ENCODE measurements at places on chromosomes 4 and X.

DNA sequence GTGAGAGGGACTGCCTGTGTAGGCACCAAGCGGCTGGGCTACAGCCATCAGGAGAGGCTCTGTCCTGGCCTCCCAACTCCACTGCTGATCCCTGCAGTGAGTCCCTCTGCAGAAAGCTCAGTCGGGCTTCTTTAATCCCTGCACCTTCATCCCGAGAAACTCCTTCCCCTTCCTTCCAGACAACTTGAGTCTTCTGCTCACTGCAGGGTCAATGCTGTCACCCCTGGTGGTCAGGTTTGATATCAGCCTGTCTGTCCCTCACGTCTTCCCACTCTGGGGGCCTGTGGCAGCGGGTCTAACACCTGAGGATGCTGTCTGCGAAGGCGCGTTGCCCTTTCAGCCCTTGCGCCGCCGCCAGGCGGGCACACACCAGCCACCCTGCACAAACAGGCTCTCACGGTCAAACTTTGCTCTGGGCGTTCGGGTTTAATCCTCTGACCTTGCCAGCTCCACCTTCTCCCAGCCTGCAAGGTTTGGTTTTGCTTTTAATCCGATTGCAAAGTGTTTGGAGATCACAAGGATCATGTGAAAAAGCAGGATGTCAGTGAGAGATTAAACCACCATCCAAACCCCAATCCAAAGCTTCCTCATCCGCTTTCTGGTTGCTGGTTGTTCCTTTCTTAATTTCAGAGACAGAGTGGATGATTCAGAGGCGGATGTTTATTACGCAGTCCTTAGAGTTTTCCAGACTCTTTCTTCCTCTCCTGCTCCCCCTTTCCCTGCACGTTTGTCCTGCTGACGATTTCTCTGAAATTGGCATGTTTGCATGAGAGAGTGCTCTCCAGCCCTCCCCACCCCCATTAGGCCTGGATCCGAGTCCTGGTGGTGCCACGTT lies 74.8 kb upstream of the SLC34A2 start:
- no peak for DNase-seq

DNA sequence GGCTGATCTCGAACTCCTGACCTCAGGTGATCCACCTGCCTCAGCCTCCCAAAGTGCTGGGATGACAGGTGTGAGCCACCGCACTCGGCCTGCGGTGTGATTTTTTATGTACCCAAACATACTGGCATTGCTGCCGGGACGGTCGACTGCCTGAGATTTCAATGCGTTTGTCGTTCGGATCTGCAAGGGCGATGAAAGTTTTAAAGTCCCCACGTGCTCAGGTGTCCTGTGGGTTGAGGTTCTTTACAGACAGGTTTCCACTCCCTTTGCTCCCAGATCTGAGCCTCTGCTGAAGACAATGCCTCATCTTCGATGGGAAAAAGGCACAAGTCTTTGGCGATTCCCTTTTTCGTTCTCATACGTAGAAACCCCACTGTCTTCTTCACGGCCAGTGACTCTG lies 78.1 kb upstream of the SHOX start:
- no peak for DNase-seq

GRCh38 chrX:12777670-12778069 lies 13.5 kb upstream of the PRPS2 start:
- DNase-seq = no peak

GRCh38 chr4:16722416-16722815 lies 176.0 kb downstream of the LDB2 start:
- no peak for DNase-seq

- DNase-seq = peak; percentile 45
Measured at GRCh38 chr4:123564758-123565346, 168.3 kb downstream of the SPRY1 start.

DNA sequence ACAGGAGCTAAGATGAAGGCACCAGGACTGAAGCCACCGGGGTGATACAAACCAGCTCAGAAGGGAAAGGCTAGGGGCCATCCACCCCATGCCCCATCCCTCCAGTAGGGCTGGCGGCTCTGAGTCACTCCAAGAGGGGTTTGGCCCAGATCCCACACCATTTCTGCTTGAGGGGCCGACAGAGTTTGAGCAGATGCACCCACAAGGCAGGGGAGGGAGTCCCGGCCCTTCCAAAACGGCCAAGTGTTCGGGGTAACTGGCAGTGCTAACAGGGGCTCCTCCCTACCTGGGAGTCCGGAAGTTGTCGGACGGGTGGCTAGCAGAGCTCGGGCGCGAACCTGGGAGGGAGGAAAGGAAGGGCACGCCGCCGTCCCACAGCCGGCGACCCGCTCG lies 412 bp downstream of the SLC10A3 start:
- peak; percentile 48 for DNase-seq

DNA sequence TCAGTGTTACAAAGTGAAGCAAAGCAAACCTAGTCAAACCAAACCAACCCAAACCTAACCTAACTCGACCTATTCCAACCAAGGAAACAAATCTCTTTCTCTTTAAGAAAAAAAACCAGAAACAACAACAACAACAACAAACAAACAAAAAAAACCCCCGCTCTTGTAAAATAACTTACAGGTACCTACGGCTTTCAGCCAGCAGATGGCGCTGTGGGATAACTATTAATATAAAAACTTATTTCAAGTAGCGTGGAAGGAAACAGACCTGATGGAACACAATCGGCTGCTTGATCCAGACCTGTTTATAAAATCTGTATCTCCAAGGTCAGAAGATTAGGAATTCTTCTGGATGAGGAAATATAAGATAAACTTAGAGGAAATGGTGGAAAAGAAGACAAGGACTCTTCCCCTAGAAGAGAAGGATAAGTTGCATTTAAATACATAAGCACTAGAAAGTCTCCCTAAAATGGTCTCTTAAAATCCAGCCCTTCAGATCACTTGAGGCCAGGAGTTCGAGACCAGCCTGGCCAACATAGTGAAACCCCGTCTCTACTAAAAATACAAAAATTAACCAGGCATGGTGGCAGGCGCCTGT lies 34.4 kb upstream of the CDKL5 start:
- DNase-seq = peak; percentile 56

All from stimulated activated CD4-positive, alpha-beta T cell treated with anti-CD3 and anti-CD28 coated beads, Interleukin-15, amount 100 ng/mL, for 24 hours (primary cell).